ENCODE measurements at places on chromosomes 2 and 18.

- no peak for ATAC-seq
These were observed 98.2 kb downstream of the R3HDM1 start for GRCh38 chr2:135629520-135629919.

DNA sequence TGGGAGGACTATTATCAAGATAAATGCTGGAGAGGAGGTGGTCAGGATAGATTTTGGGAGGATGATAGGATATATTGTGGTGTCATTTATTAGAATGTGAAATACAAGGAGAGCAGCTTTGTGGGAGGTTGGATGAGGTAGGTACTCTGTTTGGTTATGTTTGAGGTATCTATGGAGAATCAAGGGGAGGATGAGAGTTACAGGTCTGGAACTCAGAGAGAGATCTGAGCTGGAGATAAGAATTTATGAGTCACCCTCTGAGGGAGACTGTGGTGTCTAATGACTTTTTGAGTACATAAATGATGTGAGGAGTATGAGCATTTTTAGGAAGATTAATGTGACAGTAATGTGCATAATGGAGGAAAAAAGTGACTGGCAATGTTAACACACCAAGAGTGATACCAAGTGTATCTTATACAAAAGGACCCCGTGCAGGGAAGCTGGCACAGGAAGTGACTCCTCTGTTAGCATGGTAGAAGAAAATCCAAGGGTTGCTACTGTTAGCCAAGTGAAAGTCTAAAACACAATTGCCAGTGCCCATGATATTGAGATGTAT lies 48.2 kb downstream of the CRIM1 start:
- ATAC-seq = peak; percentile 74

GRCh38 chr2:60794271-60794863 lies 38.3 kb downstream of the PAPOLG start:
- ATAC-seq = peak; percentile 49

- ATAC-seq = no peak
These were observed 109.9 kb upstream of the ID2 start for GRCh38 chr2:8571792-8572499.

DNA sequence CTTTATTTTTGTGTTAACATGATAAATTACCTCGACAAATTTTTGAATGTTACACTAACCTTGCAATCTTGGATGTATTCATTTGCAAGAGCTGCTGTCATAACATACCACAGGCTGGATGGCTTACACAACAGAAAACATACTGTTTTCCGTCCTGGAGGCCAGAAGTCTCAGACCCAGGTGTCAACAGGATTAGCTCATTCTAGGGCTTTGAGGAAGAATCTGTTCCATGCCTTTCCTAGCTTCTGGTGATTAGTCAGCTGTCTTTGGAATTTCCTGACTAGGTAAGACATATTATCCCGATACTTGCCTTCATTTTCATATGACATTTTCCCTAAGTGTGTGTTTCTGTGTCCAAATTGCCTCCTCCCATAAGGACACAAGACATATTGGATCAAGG lies 188.6 kb upstream of the CDH19 start:
- ATAC-seq = no peak

DNA sequence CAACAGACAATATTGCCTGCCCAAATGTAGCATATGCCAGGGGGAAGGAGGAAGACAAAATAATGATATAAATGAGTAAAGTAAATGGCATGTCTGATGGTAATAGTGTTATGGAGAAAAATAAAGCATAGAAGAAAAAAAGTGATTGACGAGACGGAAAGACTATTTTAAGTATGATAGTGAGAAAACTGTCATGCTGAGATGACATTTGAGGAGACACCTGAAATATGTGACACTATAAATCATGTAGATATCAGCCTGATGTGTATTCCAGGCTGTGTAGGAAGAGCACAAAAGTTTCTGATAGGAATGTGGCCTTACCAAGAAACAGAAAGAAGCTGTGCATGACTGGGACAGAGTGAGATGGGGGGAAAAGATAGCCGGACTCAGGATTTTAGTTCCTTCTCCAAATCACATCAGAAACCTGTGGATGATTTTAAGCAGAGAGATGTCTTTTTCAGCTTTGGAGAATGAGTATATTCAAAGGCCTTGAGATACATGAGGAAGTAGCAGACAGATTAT lies 387.3 kb upstream of the SYT4 start:
- peak; percentile 54 for ATAC-seq

GRCh38 chr18:75538727-75539126 lies 111.2 kb upstream of the SMIM21 start:
- no peak for ATAC-seq

DNA sequence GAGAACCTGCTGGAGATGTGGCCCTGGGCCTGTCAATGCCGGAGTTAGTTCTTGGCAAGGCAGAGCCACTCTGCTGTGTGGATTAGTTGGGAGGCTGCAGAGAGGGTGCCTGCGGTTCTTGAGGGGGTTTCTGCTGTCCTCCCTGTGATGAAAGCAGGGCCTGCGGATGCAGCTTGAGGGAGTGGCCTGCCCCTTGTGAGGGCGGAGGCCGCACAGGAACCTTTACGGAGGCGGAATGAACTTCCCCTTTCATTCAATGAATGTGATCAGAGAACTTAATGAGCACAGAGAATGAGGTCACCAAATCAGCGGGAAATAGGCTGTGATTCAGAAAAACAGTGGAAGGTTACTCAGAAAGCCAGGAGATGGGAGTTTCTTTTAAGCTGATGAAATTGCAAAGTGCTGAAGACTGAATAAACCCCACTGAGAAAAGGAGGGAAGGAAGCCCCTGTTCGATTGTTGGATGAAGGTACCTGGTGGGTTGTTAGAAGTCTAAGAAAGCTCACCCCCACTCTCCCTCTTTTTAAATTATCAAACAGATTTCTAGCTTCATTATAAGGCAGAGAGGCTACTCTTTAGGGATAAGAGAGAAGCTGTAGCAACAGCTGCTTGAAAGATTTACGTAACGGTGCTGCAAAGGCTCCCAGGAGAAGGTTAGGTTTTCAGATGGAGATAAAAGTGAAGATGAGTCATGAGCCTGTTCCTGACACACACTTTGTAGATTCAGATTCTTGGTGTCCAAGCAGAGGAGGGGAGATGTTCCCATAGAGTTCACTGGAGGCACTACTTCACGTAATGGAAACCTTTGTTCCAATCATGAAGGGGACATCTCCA lies 47.4 kb downstream of the VWA3B start:
- no peak for ATAC-seq

DNA sequence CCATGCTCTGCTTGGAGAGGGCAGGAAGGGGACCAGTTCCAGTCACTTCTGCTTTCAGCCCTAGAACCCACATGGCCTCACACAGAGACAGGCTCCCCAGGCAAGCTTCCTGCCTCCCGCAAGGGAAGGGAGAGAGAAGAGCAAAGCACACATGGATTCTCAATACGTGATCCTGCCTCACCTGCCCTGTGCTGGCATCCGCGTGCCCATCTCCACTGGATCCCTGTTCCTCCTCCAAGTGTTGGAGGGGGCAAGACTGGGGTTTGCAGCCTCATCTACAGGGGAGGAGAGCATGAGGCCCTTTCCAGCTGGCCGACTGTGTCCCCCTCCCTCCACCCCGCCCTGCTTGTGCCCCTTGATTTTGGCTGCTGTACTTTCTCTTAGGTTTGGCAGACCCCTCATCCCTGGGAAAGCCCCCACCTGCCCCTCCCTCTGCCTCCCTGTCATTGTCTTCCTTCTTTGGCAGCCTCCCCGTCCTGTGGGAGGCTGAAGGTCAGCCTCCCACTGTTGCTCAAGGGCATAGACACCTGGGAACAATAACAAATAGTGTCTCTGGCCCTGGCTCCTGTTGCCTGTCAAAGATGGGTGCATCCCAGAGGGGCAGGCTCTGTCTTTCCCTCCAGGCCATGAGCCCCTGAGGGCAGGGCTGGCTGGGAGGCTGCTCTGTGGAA lies 22.7 kb downstream of the KCNF1 start:
- ATAC-seq = no peak

DNA sequence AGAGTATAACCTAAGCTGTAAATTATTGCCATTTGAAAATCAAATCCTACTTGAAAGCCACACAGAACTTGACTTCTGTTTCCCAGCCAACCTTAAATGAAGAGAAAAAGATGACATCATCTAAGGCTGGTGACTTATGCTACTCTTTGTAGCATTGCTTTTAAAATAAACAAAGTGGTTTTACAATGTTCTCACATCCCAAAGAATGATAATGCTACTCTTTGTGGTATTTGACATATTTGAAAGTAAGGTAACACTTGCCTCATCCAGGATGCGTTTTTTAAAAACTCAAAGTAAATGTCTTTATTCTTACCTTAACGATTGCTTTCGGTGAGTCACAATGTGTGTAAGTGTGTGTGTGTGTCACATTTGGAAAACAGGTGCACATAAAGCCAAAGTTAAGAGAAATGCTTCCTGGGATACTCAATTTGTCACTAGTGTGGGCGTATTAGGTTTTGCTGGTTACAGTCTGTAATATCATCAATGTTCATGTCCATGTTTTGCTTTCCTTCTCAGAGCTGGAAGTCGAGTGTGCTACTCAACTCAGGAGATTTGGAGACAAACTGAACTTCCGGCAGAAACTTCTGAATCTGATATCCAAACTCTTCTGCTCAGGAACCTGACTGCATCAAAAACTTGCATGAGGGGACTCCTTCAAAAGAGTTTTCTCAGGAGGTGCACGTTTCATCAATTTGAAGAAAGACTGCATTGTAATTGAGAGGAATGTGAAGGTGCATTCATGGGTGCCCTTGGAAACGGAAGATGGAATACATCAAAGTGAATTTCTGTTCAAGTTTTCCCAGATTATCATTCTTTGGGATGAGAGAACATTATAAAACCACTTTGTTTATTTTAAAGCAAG lies 2.6 kb downstream of the PMAIP1 start:
- ATAC-seq = no peak

- no peak for ATAC-seq
These were observed 20.1 kb downstream of the GPR35 start for GRCh38 chr2:240645346-240645745.

- ATAC-seq = peak; percentile 6
These were observed 499 bp upstream of the LMAN1 start for GRCh38 chr18:59359576-59359952.

DNA sequence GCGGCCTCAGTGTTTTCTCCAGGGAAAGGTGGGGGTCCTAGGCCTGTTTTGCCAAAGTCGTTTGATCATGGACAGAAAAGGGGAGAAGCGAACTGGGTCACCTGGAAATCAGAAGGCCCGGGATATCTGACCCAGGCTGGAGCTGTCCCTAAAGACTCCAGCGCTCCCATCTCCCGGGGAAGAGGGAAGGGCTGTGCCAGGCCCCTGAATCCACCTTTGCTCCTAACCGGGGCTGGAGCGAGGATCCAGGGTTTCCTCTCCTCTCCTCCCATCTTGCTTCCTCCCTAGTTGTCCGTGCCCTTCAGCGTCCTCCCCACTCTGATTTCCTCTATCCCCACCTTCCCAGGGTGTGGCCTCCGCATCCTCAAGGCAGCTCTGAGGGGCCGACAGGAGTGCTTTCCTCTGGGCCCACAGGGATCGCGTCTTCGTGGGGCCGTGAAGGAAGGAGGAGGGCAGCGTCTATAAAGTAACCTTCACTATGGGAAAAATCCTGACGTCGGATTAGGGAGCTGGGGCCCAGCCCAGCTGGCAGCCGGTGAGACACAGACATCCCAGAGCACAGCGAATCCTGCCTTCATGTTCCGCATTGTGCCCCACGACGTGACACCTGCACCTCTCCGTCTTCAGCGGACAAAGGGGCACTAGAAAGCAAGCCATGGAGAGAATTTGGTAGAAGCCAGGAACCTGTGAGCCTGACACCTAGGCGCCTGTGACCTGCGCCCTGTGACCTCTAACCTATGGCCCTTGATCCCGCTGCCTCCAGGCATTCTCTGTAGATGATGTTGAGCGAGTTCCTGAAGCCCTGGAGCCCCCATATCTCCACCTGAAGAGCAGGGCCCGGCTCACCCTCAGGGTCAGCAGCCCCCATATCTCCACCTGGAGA lies 212.7 kb upstream of the SALL3 start:
- no peak for ATAC-seq

DNA sequence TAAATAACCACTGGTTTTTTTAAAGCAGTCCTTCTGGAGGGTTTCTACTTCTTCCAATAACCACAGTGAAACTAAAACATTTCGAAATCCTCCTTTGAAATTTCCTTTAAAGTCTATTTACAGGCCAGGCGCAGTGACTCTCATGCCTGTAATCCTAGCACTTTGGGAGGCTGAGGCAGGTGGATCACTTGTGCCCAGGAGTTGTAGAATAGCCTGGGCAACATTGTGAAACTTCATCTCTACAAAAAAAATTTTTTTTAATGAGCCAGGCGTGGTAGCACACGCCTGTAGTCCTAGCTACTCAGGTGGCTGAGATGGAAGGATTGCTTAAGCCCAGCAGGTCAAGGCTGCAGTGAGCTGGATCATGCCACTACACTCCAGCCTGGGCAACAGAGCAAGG lies 15.2 kb downstream of the KIDINS220 start:
- no peak for ATAC-seq

- no peak for ATAC-seq
These were observed 208.7 kb upstream of the RASGRP3 start for GRCh38 chr2:33267756-33268155.

- no peak for ATAC-seq
These were observed 106.3 kb downstream of the GRB14 start for GRCh38 chr2:164515030-164515429.

GRCh38 chr2:102753563-102754159 lies 8.2 kb upstream of the TMEM182 start:
- peak; percentile 77 for ATAC-seq

DNA sequence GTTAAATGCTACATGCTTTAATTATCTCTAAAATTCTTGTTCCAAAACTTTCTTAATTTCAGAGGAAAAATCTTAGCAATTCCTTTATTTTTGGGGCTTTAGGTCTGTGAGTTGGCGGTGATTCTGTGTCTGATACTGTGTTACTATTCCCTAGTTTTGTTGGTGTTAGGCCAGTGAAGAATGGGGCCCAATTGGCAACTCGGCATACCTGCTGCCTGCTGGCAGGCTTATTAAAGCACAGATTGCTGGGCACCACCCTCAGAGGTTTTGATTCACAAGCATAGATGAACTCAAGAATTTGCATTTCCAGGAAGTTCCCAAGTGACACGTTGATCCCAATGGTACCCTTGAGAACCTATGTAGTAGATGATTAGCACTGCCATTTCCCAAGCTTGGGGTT lies 101.6 kb downstream of the OSBPL6 start:
- ATAC-seq = no peak

DNA sequence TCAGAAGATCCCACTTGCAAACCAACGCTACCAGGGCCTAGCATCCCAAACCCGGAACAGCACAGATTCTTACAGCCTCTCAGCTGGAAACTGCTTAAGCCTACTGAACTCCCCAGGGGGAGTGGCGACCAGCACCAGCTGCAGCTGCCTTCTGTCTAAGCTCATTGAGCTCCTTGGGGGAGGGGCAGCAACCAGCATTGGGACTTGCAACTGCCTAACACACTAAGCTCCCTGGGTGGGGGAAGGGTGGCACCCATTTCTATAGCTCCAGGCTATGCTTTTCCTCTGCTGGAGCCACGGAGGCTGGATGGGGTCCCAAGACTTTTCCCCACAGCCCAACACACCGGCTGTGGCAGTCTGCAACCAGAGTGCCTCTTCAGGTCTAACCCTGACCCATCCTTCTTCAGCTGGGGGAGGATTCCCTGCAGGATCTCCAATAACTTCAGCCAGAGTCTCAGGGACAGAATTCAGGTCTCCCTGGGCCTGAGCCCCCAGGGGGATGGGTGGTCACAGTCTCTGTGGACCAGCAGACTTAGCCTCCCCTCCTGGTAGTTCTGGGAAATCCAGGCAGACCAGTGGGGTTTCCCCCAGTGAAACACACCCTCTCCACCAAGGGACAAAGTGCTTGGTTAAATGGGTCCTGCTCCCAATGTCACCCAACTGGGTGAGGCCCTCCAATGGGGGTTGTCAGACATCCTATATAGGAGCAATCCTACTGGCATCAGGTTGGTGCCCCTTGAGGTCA lies 45.9 kb upstream of the ITGA4 start:
- no peak for ATAC-seq

Measured in SK-N-SH treated with all-trans-retinoic acid at 6 μM for 48 hours (cell line).